Stimulated activated CD8-positive, alpha-beta memory T cell treated with anti-CD3 and anti-CD28 coated beads, Interleukin-7, amount 100 ng/mL, for 4 hours (primary cell): ENCODE measurements at places on chromosomes 4 and X.

- no peak for DNase-seq
These were observed 45.7 kb upstream of the PRSS12 start for GRCh38 chr4:118398226-118399090.

DNA sequence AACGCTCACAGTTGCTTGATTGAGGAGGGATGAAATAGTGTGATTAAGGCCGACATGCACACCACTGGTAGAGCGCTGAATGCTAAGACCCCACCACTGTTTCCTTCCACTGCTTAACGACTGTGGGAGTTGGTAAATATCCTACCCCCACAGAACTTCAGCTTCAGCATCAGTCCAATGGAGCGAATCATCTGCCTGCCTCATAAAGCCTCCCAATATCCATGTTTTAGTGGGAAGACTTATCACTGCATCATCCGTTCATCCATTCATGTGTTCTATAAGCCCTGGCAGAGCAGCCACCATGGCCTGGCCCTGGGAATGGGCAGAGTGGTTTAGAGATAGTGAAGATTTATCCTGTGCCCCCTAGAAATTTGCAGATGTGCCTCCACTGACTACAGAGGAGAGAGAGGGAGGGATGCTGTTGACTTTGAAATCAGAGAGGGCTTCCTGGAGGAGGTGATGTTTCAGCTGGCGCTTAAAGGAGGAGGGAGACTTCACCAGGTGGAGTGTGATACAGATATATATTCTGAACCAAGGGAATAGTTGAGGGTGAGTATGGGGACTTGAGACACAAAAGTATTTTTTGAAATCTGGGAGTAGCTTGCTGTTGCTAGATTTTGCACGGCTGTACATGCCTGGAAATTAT, 71.9 kb upstream of the STX18 start:
- no peak for DNase-seq

DNA sequence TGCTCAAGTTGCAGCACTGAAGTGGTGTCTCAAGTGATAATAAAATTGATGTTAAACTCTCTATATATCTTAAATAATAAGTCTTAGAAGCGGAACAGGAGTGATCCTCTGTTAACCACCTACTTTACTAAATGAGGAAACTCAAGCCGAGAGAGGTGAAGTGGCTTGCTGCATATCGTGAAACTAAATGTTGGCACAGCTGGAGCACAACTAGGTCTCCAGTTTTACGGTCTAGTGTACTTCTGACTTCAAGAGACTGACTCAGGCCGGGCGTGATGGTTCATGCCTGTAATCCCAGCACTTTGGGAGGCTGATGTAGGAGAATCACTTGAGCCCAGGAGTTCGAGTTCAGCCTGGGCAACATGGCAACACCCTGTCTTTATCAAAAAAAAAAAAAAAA, 35.5 kb upstream of the PLS3 start:
- no peak for DNase-seq

DNA sequence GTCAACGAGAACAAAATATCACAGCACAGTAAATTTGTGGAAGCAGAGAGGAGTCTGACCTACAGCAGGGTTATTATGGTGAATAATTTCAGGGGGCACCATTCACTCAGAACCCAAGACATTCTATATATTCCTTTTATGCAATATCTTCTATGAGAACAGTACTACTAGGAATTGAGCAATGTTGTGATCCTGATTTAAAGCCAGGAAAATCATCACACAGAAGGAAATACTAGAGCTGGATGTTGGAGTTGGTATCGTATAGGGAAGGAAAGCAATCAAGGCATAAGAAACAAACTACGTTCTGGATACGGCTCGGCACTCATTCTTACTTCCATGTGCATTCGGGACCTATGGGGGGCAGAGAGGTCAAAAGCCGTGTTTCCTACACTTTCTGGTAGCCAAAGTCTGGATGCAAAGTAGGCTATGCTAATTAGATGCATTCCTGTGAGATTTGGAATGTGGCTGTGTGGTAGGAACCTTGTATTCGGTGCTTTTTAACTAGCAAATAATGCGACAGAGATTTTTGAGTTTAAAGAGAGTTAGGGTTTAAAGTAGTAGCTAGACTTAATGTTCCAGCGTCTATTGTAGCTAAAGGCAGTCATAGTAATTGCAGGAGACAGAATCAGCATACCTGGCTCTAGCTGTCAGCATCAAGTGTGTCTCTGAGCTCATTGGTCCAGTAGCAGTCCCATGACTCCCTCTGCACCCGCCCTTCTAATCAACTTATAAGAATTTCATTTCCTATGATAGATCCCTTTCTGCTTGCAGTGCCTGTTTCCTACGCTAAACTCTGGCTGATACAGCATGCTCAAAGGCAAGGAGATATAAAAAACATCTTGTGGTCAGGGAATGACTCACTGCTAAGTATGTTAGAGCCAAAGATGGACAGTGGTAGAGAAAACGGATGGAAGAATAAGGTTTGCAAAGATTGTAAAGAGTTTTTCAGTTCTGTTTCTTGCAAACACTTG, 43.3 kb upstream of the PDGFC start:
- no peak for DNase-seq

DNA sequence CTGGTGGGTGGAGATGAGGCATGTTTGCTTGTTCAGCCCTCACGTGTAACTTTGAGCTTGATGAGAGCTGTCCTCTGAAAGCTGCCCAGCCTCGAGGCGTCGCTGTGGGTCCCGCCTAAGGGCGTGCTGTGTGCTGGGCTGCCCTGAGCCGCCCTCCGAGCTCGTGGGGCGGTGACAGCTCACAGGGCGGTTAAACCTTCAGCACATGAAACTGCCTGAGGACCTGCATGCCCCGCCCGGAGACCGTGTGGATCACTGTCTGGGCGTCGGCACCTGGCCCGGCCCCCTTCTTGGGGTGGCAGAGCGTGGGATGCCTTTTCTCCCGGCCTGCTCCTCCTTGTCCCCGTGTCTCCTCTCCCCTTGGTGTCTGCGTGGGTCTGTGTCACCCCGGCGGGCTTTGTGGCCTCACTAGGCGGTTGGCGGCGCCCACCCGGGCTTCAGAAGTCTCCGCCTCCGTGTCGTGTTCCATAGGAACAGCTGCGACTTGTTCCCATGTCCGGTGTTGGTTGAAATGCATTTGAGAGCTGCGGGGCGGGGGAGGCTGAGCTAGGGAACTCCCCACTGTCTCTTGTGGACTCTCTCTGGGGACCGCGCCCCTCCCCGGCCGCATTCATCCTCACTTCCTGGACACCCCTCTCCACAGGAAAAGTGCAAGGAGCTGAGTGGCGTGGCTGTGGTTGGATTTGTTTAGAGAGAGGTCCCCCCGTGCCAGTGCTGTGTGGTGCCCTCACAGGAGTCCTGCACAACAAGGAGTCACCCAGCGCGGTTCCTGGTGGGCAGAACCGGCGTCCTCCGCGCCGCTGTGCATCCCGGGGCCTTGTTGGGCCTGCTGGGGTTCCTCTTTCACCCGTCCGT, 6.8 kb downstream of the AKAP17A start:
- DNase-seq: no peak

- DNase-seq: no peak
These were observed 333.8 kb downstream of the C4orf33 start for GRCh38 chr4:129429581-129430320.

DNA sequence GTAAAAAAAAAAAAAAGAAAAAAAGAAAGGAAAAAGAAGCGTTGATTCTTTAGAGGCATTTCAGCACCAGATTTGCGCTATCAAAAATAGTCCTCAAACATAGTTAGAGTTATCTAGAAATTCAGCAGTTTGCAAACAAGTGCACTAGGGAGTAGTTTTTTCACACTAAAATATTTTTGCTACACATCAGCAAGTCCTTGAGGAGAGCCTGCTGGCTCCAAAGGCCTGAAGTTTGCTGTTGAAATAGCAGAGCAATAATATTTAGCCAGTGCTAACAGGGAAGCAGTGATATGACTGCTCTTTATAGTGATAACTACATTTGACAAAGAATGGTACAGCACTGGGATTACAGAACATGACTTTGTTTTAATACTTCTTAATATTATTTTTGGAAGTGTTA, 472.2 kb downstream of the PCDH7 start:
- no peak for DNase-seq

DNA sequence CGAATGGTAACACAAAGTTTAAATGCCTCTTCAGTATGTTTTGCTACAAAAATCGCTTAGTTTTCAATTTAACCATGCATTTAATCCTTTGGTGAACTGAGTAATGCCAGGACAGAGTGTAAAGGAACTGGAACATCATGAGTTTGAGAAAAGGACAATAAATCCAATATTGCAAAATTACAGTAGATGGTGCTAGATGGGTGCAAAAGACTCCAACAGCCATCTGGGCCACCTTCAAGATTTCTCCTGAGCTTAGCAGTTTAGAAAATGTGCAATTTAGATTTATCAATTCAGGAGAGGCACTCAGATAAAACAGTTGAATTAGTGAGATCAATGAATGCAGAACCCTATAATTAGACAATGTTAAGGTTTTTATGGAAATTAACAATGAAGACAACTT, 33.2 kb upstream of the MID1IP1 start:
- no peak for DNase-seq

- no peak for DNase-seq
These were observed 33.0 kb downstream of the FREM3 start for GRCh38 chr4:143667461-143667860.

GRCh38 chrX:46755671-46756070, 3.2 kb downstream of the SLC9A7 start:
- no peak for DNase-seq

GRCh38 chr4:184826691-184827270, 1.0 kb upstream of the ACSL1 start:
- DNase-seq: no peak

- peak; percentile 6 for DNase-seq
These were observed 38.7 kb downstream of the KDM5C start for GRCh38 chrX:53186351-53186750.

- peak; percentile 21 for DNase-seq
These were observed 21.4 kb downstream of the HELT start for GRCh38 chr4:185039508-185040273.

DNA sequence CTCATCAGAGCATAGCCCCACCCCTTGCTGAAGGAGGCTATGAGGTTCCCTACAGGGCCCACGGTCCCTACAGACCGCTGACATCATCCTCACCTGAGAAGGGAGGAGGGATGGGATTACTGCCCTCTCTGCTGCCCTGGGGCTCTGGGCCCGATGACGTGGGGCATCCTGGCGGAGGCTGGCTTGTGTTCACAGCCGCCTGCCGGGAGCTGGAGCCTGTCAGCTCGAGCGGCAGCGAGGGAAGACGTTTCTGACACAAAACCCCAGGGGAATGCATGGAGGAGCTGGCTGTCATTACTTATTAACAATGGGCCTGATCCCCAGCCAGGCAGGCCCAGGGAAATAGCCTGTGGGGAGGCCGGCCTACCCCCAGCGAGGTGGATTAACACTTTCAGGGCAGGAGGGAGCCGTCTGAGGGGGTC, 106.6 kb upstream of the ATP6AP2 start:
- no peak for DNase-seq

DNA sequence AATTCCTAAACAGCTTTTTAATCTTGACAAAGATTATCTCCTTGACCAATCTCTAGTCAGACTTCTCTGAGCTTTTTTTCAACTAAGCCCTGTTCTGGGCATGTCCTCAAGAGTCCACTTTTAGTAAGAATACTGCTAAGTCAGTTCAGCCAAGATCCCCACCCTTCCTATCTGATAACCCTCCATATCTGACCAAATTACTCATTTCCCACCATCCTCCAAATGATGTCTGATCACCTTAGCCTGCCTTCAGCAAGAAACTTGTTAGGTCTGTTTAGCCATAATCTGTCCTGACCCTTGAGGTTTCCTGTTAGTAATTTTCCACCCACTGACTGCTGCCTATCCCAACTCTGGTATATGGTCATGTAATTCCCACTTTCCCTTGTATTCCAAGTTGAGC, 65.2 kb downstream of the FAM13A start:
- no peak for DNase-seq

GRCh38 chrX:107676559-107677378, 48.5 kb downstream of the PRPS1 start:
- DNase-seq: peak; percentile 15

GRCh38 chr4:8279321-8280157, 10.0 kb downstream of the HTRA3 start:
- DNase-seq: no peak

DNA sequence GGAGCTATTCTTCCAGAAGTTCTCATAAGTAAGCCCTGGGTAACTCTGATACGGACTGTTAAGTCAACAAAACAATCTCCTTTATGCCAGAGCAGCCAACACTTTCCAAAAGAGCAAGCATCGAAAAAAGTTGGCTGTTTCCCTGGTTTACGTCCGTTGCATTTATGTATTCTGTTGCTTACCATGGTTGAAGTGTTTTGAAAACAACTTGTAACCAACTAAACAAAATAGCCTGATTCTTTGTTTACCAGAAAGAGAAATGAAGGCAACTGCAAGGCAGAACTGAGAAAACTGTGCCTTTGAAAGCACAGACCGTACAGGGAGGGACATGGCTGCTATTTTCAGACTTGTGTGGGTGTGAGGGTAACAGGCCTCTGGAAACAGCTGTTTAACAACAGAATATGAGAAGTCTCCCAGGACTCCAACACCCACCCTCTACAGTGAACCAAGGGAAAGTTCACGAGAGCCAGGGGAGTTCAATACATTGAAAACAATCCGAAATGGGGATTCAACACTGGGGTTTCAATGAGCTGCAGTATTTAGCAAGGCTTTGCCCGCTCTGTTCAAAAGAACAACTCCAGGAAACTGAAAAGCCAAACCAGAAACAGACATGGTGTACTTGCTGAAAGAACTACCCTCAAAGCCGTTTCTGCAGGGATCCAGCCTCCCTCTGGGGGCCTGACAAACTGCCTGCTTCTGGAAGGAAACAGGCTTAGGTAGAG, 95.8 kb upstream of the EGFL6 start:
- DNase-seq: no peak

DNA sequence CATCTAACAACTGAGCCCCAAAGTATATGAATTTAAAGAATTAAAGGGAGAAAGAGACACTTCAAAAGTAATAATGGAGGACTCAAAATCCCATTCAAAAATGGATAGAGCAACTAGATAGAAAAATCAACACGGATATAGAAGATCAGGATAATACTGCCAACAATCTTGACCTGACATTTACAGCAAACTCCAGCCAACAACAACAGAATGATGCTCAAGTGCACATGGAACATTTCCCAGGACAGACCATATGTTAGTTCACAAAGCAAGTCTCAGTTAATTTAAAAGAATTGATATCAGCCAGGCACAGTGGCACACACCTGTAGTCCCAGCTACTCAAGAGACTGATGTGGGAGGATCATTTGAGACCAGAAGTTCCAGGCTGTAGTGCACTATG, 72.0 kb upstream of the SMARCAD1 start:
- no peak for DNase-seq

GRCh38 chr4:37780444-37781130, 45.9 kb upstream of the PGM2 start:
- DNase-seq: no peak

- DNase-seq: no peak
These were observed 87.5 kb downstream of the EVC start for GRCh38 chr4:5798462-5798861.

DNA sequence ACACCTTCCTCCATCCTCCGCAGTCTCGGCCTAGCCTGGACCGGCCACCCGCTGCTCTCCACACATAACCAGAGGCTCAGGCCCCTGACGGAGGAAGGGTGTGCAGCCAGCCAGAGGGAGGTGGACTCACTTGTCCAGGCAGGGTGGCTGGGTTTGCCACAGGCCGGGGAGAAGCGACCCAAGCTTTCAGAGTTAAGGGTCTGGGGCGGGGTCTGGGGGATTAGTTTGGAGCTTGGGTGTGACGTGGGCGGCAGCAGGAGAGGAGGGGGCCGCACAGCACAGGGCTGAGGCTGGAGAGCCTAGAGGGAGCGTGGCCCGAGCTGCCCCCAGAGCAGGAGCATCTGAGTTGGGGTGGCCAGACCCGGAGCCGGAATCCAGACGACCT, 22.4 kb upstream of the CPLX1 start:
- no peak for DNase-seq
